ENCODE measurements at places on chromosomes 16 and 17. TPM values are rescaled to one million over a fixed set of nuclear protein-coding genes. Genes with fewer than 3 reads are reported as not detected.

The CTRB1 gene
- 1.6 TPM for polyA plus RNA-seq

The MYH1 gene
- not detected for polyA plus RNA-seq

The C1QTNF8 gene
- not detected for polyA plus RNA-seq

The CLEC19A gene
- not detected for polyA plus RNA-seq

The MGAT5B gene
- polyA plus RNA-seq = 0.38 TPM

Data from urinary bladder (tissue), 4 donors.